ENCODE measurements at places on chromosomes 11 and 22. TPM values are rescaled to one million over a fixed set of nuclear protein-coding genes. Genes with fewer than 3 reads are reported as not detected.

SREBF2 gene
- 17.7 TPM for total RNA-seq

GRCh38 chr11:127042445-127042844 is 41.9 kb upstream of the KIRREL3 start:
- no peak for DNase-seq

MRGPRX3 gene
- total RNA-seq = not detected

GRCh38 chr22:46851311-46851710 is 88.9 kb downstream of the TBC1D22A start:
- no peak for DNase-seq

DNA sequence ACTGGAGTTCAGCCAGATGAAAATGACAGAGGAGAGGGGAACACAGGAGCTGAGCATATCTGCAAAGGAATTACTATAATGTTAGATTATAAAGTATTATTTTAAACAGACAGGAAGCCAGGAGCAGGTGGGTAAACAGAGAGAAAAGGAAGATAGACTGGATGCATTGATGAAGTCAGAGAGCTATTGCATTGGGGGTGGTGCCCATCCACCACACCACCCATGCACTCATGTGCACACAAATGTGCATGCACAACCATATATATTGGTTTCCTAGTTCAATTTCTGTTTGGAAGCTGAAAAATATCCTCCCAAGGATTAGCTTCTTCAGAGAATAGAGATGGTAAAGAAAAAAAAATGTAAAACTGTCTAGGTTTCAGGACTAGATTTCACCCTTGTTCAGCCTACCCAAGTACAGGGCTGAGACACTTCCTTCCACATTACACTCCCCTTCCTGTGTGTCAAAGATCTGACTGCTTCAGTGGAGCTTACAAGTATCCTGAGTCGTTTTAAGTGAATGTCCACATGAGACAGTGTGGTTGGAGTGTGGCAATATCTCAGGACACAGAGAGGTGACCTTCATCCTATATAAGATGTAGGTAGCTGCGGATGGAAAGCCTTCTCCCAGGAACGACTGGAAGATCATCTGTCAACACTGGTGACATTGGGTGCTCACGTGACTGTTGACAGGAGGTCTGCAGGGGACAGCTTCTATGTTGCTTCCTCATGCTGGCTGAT is 12.2 kb upstream of the SMPD1 start:
- DNase-seq = no peak

- peak; percentile 56 for DNase-seq
Observed at GRCh38 chr11:27385245-27385644, 22.2 kb upstream of the CCDC34 start.

DNA sequence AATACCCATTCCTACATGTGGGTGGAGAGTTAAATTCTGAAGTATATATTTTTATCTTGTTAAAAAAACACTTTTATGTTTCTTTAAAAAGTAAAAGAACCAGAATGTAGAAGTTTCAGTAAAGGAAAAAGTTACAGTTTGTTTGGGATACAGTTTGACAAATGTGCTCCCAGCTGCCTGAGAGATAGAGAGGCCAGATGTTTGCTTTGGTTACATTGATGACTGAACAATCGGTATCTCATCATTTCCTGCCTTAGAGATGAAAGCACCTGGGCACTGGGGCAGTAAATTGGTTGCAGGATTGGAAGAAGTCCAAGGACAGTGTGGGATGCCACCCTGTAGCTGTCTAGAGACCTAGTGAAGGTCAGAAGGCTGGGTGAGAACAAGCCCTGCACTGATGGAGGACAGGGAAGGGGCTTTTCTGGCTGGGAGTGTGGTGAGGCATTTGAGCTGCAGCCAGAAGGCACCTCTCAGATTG is 16.6 kb downstream of the MED15 start:
- DNase-seq = peak; percentile 54

DNA sequence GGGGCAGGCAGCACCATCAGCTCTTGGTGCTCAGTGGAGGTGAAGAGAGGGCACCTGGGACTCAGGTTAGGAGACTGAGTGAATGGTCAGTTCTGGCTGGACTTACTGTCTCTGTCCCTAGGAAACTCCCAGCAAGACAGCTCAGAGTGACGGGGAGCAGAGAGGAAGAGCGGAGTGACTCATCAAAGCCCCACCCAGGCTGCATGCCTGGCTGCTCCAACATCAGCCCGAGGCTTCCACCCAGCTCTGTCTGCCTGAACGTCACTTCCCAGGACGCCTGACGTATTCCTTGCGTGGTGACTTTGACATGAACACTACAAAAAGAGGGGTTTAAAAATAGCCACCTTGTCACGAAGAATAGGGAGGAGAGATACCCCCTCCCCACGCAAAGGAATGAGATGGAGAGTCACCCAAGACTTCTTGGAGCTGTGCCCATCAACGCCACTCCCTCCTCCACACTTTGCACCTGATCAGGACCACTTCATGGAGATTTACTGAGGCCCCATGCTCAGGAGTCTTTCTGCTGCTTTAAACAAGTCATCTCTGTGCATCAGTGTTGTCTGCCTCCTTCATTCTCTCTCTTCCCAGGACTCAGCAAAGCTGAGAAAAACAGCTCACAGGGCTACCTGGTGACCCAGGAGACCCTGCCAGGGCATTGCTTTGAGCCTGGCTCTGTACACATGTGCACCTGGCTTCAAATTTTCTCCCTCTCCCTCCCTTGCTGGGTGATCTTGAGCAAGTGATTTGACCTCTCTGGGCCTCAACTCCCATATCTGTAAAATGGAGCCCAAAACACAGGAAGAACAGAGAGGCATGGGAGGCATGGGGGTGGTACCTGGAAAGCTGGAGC is 83.1 kb downstream of the MN1 start:
- peak; percentile 95 for DNase-seq

DNA sequence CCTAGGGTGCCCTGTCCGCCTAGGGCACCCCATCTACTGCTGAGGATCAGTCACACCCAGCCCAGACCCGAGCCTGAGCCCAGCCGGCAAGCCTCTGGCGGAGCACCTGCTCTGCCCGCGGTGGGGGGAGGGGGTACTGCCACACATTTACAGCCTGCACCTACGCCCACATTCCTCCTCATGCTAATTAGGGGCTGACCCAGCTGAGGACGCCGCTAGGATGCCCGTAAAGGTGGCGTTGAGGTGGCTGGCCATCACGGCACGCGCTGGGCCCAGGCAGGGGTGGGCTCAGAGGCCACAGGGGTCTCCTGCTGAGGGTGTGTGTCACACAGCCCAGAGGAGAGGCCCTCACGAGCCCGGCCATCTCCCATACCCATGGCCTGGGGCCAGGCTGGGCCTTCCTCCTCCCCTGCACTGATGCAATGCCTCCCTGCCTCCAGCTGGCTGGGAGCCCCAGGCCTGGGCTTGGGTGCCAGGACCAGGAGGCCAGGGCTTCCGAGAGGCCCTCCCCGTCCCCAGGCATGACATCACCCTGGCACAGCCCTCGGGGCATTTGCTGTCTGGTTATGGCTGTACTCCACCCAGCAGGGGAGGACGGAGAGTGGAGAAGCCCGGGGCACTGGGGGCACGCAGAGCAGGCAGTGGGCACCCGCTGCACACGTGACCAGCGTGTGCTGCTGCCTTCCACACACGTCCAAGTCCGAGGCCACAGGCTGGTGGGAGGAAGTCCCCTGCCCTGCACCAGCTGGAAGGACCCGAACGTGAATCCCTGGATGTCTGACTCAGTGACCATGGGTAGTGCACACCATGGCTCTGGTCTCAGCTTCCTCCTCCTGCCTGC is 12.7 kb downstream of the DUSP8 start:
- peak; percentile 96 for DNase-seq

GRCh38 chr11:68994161-68994893 is 13.5 kb upstream of the MRGPRD start:
- no peak for DNase-seq

KCTD17 gene
- total RNA-seq = 20.5 TPM

DNA sequence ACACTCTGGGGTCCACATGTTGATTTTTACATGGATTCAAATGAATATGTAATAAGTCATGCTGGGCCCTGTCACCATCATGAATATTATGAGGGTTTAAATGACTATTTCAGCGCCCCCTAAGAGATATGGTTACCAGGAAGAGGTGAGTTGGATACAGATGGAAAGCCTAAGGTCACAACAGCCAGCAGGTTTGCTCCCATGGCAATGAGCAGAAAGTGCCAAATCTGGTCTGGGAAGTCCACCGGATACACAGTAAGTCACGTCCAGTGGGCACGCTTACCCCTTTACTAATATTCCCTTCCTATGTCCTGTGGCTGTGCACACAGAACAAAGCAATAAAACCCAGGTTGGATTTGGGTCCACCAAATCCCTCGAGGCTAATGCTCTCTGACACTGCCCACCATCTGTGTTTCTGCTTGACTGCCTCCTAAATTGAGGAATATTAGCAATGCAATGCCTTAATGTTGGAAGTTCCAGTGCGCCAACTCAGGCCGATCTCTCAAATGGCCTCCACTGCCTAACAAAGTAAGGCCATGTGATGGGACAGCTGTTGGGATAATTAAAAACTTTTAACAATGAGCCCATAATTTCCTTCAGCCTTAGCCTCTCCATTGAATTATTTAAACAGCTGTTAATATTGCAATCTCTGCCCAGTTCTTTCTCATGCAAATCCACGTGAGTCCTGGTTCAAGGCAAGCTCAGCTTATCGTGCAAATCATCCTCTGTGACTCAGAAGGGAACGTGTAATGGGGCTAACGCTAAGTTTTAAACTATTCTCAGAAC is 97.6 kb downstream of the SLC1A2 start:
- DNase-seq = no peak

CDC42BPG gene
- 4.1 TPM for total RNA-seq
